ENCODE measurements at places on chromosomes 7 and 10.

DNA sequence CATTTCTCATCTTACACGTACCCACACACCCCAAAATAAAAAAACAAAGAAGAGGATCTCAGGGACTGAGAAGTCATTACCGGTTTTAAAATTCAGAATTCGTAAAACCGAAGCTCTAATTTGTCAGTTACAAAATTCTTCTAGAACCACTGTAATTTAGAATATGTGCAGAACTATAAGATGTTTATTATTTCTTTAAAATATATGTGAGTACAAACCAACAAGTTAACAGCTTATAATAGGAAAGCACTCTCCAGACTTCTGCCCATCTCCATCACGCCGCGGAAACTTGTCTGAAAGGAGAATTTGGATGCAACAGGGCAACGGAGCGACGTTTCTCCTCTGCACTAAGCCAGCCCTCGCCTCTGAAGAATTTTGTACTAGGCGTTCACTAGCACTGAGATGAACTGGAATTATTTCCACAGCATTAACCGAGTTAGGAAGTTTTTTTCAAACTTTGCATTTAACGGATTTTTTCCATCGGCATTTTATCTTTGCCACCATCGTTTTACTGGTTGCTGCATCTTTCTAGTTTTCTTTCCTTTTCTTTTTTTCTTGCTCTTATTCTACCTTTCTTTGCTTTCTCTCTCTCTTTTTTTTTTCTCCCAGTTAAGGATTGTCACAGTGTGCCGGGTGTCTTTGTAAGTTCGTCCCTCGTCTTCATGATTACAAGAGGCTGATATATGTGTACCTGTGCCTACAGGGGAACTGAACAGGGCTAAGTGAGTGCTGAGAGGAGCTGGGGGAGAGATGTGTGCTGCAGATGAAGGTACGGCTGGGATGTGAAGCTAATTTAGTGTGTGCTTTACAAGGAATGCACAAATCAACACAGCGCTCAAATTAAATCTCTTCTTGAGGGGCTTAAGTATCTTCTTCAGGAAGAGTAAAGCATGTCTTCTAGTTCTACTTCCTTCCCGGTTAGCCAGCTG, 295.9 kb upstream of the NFE2L3 start:
- no peak for DNase-seq

- no peak for DNase-seq
Observed at GRCh38 chr10:4522296-4523000, 303.6 kb upstream of the AKR1E2 start.

- DNase-seq = no peak
Observed at GRCh38 chr10:119299531-119299930, 92.2 kb downstream of the GRK5 start.

DNA sequence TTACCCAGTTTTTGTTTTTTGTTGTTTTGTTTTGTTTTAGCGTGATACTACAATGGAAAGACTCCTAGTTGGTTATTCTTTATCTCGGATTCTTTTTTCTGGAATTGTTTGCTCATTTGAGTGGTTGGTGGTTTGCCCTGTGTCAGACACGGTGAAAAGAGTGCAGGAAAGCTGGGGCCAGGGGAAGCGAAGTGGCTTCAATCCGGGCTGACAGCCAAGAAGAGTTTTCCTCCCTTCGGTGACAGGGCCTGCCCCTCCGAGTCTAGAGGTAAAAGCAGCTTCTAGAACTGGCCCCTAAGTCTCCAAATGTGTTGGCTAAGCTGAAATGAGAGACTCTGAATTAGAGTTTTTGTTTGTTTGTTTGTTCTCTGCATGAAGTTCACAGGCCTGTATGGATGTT, 5.7 kb upstream of the AP5Z1 start:
- DNase-seq = no peak

- no peak for DNase-seq
Observed at GRCh38 chr10:30080161-30080560, 20.8 kb upstream of the JCAD start.

DNA sequence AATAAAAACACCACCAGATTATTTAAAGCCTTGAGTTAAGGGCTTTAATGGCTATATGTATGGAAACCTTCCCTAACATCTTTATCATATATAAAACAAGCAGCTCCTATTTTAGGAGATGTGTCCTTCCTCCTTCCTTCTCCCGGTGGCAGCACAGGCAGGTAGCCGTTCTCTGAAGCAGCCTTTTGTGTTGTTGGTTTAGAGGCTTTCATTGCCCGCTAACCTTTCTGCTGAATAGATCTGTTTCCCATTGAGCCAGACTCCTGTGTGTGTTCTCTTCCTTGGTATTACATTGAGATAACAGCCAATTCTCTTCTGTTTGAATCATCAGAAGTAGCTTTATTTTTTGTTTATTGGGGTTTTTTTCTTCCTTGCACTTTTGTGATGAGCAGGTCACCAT, 131.3 kb downstream of the CACNB2 start:
- no peak for DNase-seq

DNA sequence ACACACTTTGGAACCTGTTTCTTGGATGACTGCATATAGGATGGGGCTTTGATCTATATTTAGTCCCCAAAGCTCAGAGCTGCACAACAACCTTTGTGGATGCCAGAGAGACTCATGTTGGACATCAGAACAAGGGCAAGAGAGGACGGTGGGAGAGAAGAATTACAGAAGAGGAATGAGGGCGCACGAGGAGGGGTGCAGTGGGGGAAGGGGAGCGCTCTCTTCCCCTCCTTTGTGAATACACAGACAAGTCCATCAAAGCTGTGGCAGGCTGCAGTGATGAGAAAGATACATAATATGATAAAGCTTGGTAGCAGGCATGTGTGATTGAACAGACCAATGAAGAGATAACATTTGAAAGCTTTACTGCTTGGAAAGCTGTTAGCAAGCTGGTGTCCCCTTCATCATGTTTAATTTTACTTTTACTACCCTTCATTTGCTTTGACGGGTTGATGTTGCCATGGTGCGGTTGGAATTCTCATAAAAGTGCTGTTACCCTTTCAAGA, 857.8 kb downstream of the KCNMA1 start:
- DNase-seq = no peak

DNA sequence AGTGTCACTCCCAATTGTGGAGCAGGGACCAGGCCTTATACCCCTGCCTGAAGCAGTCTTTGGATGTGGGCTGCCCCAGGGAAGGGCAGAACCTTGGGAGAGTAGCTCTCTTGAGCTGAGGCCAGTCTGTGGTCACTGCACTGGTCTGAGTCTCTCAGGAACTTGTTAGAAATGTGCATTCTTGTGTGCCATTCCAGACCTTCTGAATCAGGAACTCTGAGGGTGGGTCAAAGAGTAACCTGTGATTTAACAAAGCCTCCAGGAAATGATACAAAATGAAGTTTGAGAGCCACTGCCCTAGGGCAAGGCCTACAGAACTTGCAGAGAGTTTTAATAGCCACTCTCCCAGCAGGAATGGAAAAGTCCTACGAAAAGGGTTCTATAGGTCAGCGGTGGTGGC, 68.1 kb downstream of the LYZL1 start:
- no peak for DNase-seq

DNA sequence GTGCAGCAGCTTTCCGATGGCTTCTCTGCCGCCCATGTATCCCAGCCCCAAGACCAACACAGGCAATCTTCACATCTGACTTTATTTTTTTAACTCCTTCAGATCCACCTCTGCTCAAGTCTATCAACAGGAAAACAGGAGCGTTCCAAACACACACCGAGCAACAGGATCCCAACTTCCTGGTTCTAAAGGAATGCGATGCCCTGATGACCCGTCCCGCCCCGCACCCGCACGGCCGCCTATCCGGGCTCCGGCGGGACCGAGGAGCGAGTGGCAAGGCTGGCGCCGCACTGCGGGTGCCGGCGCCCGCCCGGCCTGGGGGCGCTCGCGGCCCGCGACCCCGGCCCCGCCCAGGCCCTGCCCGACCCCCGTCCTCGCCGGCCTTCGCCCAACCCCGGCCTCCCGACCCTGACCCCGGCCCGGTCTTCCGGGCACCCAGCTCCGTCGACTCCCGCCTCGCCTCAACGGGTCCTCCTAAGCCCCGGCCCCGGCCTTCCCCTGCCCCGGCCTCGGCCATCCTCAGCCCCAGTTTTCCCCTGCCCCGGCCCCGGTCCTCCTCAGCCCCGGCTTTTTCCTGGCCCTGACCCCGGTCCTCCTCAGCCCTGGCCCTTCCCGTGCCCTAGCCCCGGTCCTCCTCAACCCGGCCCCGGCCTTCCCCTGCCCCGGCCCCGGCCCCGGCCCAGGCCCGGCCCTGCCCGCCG, 730 bp downstream of the LARP4B start:
- no peak for DNase-seq

DNA sequence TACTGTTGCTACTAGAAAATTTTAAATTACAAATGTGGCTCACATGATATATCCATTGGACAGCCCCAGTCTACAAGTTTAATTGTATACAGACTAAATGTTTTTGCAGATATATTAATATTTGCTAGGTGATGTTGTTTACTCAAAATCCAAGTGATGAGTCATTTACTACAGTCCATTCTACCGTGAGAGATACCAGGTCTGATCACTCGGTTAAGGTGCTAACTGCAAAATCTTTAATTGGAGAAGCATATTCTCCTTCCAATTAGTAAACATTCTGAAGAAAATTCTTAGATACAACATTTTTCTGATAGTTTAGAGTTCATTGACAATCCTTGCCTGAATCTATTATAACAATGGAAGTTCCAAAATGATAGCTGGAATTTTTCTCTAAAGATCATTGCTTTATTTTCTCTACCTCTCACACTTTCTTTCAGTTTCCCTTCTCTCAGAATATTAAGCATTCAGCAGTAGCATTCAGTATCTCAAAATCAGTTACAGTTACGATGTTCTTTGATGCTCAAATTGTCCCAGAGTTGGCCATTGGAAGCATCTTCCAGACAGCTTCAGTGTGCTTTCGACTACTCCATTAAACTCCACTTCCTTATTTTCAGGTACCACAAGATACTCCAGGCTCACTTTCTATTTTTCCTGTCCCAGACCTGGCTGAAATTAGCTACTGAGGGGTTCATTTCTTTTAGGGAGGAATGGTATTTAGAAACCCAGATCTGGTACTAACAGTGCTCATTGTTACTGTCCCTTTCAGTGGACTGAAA, 2.3 kb downstream of the ABCB1 start:
- no peak for DNase-seq

GRCh38 chr7:82393076-82393839, 50.3 kb downstream of the CACNA2D1 start:
- DNase-seq = no peak

GRCh38 chr7:155543011-155543876, 3.1 kb downstream of the CNPY1 start:
- DNase-seq = no peak

DNA sequence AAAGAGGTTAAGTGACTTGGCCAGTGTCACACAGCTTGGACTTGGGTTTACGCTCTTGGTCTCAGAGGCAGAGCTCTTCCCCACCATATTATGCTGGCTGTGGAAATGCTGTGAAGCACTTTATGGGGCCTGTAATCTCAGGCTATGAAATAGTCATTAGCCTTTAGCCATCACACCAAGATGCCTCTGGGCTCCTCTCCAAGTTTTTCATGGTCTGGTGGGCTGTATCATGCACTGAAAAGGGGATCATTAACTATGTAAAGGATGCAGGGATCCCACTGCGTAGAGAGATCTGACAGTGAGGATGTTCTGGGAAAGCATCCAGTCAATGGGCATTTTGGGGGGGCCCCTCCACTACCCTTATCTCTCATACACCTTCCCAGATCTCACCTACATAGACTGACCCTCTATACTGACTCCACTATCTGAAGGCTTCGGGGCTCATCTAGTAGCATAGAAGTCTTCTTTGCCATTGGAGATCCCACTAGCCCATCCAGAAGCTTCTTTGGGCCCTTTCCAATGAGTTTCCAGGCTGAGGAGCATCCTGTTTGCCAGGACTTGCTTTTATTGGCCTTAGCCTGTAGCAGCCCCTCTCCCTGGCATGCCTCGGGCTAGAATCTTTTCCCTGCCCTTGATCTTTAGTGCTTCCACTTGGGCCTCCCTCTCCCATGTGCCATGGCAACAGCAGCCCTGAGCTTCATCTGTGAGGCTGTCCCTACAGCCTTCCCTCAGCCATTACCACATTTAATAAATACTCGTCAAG, 19.6 kb downstream of the FRMPD2 start:
- DNase-seq = no peak

GRCh38 chr10:83835945-83836745, 303.2 kb upstream of the GHITM start:
- DNase-seq = no peak

DNA sequence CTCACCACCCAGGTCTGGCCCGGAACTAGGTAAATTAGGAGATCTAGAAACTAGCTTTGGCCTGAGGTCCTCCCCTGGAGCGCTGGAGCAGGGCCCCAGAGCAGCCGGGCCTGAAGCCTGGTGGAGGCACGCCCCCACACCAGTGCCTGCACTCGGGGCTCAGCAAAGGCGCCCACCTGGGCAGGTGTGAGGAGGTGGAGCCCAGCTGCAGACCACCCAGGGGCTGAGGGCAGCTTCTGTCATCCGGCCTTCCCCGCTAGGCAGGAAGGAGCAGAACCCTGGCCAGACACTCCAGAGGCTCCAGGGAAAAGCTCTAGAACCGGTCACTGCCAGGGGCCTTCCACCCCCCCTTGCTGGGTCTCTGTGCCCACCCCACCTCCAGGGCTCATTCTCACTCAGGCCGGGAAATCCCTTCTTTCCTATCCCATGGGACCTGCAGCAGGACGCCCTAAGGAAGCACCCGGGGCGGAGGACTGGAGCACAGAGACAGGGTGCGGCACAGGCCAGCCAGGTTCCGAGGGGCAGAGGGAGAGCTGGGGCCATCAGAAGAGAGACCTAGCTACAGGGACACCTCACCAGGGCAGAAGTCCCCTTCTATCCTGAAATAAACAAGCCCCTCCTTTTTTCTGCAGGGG, 161.2 kb downstream of the NRF1 start:
- no peak for DNase-seq

DNA sequence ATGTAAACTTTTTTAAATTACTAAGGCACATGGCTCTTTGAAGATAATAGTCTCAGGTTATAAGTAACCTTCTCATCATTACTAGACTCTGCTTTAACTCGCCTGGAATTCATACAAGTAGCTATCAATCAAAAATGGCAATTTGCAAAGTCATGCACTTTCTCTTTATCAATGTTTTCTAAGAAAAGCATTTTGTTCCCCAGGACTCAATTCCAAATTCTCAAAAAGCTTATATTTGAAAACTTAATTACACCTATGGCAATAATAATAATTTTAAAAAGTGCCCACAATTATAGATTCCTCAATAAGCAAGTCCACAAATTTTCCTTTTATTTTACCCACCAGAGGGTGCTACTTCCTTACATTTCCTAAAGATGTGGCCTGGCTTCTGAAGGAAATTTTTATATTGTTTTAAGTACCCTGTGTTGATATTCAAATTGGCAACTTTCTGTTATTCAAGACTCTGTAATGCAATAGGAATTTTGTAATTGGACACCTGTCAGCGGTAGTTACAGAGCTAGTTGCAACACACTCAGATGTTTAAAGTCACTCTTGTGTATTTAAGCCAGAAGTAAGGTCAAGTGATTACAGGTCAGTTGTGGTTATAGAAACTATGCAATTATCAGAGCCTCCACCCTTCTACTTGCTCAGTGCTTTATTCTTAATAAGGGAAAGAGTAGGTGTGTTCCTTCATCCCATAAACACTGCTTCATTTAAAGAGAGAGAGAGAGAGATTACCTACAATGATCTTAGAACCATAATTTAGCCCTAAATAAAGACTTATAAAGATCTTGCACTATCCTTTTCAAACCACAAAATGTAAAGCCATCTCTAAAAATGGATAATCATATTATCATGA, 47.1 kb upstream of the HYAL4 start:
- DNase-seq = no peak

All from stimulated activated CD8-positive, alpha-beta memory T cell treated with anti-CD3 and anti-CD28 coated beads, Interleukin-4, amount 100 ng/mL, for 1 hour (primary cell).